ENCODE measurements at places on chromosomes 5 and 9. TPM values are rescaled to one million over a fixed set of nuclear protein-coding genes. Genes with fewer than 3 reads are reported as not detected.

PCDHB16 gene
- not detected for total RNA-seq

HRCT1 gene
- total RNA-seq: not detected

SPINK1 gene
- total RNA-seq: 0.21 TPM

ESM1 gene
- not detected for total RNA-seq

TEX48 gene
- total RNA-seq: not detected

ZNF454 gene
- total RNA-seq: not detected

LHX3 gene
- not detected for total RNA-seq

CDH9 gene
- total RNA-seq: 0.10 TPM

SLC30A5 gene
- total RNA-seq: 21.1 TPM

ORM1 gene
- not detected for total RNA-seq

ARL10 gene
- 2.3 TPM for total RNA-seq

SYK gene
- total RNA-seq: 38.9 TPM

RIGI gene
- 5.6 TPM for total RNA-seq

SEMA4D gene
- total RNA-seq: 126 TPM

TNIP1 gene
- total RNA-seq: 222 TPM

SOX30 gene
- not detected for total RNA-seq

MRNIP gene
- 13.2 TPM for total RNA-seq

MEF2C gene
- total RNA-seq: 30.0 TPM

LCN15 gene
- total RNA-seq: not detected

SPATA31A3 gene
- total RNA-seq: not detected

DBH gene
- total RNA-seq: 0.10 TPM

All from mononuclear cell (primary cell).